ENCODE measurements at places on chromosomes 11 and 22.

DNA sequence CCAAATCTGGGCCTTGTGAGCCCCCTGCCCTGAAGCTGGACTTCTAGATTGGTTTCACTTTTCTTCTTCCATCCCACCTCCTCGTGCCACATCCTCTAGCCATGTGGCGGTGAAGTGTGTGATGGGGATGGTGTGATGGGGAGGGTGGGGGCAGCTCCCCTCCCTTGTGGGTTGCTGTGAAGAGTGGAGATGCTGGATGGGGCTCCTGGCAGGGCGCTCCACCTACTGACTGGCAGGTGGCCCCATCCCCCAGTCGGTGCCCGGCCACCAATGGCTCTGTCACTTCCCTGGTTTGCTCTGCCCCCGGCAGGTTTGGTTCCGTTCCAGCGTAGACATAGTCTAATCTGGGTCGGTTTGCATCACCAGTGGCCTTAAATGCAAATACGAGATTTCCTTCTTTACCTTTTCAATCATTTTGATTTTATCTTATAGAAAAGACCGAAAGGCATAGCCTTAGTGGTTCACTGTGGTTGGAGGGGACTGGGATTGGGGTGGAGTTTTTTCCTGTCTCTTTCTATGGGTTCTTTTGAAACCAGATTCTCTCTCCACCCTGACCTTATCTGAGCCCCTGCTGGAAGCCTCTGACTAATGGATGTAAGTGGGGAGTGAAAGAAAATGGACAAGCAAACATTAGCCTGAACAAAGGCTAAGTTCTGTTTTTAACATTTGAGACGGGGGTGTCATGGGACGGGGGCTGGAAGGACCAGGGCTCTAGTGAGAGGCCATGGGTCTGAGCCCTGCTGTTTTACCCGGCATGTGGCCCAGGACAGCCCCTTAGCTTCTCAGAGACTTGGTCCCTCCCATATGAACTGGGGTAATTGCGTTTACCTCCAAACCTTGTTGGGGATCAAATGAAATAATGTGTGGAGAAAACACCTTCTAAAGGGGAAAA lies 149.3 kb downstream of the CACNA1I start:
- H3K36me3 ChIP-seq: no peaks in the 10 kb centered on the region
- no peak overlapping the region for H3K4me3 ChIP-seq
- peaks cover 59% of the 10 kb centered on the region for H3K27me3 ChIP-seq
- no peak overlapping the region for H3K27ac ChIP-seq
- no peak for DNase-seq
- H3K4me1 ChIP-seq: peaks cover 2% of the 10 kb centered on the region

DNA sequence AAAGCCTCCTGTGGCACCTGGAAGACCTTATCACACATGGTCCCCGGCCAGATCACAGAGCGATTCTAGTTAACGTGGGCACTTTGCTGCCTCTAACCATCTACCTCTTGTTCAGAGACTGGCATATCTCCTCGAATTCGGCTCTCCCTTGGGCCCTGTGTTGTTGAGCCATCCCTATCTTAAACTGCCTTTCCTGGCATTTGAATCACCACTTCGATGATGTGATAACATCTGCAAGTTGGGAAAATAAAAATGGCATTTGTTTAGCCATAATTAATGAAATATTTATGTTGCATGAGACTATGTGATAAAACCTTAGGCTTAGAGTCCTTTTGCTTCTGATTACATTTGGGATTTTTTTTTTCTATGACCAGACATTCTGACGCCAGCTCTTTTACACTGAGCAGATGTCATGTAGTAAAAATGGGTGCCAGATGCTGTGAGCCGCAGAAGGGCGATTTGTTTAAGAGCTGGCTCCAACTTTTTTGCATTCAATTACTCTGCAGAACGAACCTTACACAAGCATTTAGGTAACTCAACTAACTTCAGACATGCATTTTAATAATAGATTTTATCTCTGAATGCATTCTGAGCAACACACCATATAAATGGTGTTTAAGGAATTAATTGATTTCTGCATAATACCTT lies 58.5 kb upstream of the PARVA start:
- peaks cover under 1% of the 10 kb centered on the region for H3K36me3 ChIP-seq
- DNase-seq: peak; percentile 78
- no peaks in the 10 kb centered on the region for H3K27me3 ChIP-seq
- no peak overlapping the region for H3K27ac ChIP-seq
- no peak overlapping the region for H3K4me3 ChIP-seq
- H3K4me1 ChIP-seq: no peaks in the 10 kb centered on the region

- no peak overlapping the region for H3K4me3 ChIP-seq
- no peak overlapping the region for H3K27ac ChIP-seq
- no peak for DNase-seq
- no peaks in the 10 kb centered on the region for H3K36me3 ChIP-seq
These were observed 125.5 kb downstream of the SIK3 start for GRCh38 chr11:116972691-116973090.

GRCh38 chr22:27993774-27994350 lies 74.8 kb upstream of the PITPNB start:
- peaks cover 68% of the 10 kb centered on the region for H3K36me3 ChIP-seq
- DNase-seq: no peak
- no peaks in the 10 kb centered on the region for H3K27me3 ChIP-seq
- no peak overlapping the region for H3K4me3 ChIP-seq
- H3K4me1 ChIP-seq: peaks cover 27% of the 10 kb centered on the region
- H3K27ac ChIP-seq: no peak overlapping the region

DNA sequence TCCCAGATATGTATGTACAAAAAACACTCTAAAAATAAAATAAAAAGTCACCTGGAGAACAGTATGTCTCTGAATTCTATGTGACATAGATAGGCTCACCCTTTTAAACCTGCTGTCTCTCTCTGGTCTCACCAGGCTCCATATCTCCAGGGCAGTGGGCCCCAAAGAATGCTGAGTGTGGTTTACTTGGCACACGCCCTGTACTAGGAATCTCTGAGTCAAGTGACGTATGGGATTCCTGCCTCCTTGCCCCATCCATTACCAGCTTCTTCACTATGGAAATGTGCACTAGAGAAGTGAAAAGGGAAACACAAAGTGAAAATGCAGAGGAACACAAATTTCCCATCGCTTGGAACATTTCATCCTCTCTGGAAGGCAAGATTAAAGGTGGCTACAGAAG lies 722.2 kb upstream of the TENM4 start:
- H3K4me1 ChIP-seq: peaks cover 2% of the 10 kb centered on the region
- DNase-seq: peak; percentile 72
- no peak overlapping the region for H3K27ac ChIP-seq
- no peak overlapping the region for H3K4me3 ChIP-seq
- H3K27me3 ChIP-seq: no peaks in the 10 kb centered on the region

DNA sequence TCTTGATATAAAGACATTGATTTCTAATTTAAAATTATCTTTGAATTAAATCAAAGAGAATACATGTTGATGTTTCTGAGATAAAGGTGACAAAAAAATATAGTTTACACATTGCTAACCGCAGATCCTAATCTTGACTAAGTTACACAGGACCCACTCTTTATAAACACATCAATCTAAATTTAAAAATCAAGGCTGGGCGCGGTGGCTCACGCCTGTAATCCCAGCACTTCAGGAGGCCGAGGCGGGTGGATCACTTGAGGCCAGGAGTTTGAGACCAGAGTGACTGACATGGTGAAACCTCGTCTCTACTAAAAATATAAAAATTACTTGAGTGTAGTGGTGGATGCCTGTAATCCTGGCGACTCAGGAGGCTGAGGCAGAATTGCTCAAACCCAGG lies 1.9 kb downstream of the ARFGAP3 start:
- H3K27ac ChIP-seq: no peak overlapping the region
- peak; percentile 28 for DNase-seq
- H3K27me3 ChIP-seq: no peaks in the 10 kb centered on the region

DNA sequence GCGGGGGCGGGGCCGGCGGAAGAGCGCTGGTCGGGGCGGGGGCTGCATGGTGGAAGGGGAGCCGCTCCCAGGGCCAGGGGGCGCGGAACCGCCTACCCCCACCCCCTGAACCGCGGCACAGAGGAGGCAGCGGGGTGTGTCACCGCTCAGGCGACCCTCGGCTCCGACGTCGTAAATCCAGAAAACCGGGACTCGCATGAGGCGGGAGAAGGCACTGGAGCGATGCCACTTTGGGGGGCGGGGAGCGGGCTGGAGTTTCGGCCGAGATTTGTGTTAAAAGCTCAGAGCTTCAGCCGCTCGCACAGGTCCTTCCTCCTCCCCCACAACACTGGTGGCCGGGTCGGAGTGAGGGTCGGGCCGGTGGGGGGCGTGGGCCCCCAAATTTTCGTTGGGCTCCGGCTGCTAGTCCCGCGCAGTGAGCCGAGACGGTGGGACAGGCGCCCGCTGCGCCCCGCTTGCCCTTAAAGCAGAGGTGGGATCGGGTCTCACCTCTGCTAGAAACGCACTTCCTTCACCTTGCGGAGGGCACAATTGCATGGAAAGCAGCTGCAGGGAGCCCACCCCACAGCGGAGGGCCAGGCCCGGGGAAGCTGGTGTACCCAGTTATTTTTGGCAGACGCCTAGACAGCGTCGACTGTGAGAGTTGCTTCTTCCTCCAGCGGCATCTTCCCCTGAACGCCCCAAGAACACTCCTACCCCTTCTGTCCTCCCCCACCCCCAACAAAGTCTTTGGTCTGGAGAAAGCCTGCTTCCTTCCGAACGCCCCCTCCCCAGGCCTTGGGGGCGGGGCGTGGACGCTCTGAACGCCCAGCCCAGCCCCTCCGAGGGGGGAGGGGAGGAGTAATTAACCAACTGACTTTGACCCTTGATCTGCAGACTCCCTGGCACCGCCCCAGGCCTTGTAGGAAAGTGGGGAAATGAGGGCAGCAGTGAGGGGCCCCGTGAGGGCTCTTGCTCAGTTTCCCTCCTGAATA lies 1.1 kb downstream of the OVOL1 start:
- H3K36me3 ChIP-seq: no peaks in the 10 kb centered on the region
- peaks cover 17% of the 10 kb centered on the region for H3K4me1 ChIP-seq
- no peak overlapping the region for H3K27ac ChIP-seq
- no peak overlapping the region for H3K4me3 ChIP-seq

GRCh38 chr11:61949169-61950034 lies 749 bp upstream of the BEST1 start:
- H3K36me3 ChIP-seq: no peaks in the 10 kb centered on the region
- peaks cover 6% of the 10 kb centered on the region for H3K4me1 ChIP-seq
- H3K4me3 ChIP-seq: no peak overlapping the region
- H3K27ac ChIP-seq: no peak overlapping the region

GRCh38 chr11:75167617-75168016 lies 16.7 kb downstream of the SLCO2B1 start:
- peaks cover 72% of the 10 kb centered on the region for H3K27me3 ChIP-seq
- no peak for DNase-seq
- no peak overlapping the region for H3K4me3 ChIP-seq
- H3K4me1 ChIP-seq: no peaks in the 10 kb centered on the region

DNA sequence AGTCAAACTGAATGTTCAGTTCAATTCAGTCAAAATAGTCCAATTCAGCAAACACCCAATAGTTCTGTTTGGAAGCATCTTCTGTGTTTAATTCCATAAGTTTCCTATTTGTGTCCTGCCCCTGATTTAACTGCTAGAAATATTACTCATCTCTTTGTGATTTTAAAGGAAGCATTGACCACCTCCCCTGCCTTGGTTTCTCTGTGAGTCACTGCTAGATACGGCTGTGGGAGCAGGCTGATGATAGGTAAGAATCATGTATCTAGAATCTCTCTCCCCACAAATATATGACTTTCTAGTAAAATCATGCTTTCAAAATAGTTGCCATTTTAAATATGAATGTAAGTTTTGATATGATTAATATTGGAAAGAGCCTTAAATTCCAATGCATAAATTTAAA lies 888.5 kb downstream of the NTM start:
- H3K36me3 ChIP-seq: peaks cover 23% of the 10 kb centered on the region
- peaks cover 10% of the 10 kb centered on the region for H3K4me1 ChIP-seq
- H3K27ac ChIP-seq: no peak overlapping the region

DNA sequence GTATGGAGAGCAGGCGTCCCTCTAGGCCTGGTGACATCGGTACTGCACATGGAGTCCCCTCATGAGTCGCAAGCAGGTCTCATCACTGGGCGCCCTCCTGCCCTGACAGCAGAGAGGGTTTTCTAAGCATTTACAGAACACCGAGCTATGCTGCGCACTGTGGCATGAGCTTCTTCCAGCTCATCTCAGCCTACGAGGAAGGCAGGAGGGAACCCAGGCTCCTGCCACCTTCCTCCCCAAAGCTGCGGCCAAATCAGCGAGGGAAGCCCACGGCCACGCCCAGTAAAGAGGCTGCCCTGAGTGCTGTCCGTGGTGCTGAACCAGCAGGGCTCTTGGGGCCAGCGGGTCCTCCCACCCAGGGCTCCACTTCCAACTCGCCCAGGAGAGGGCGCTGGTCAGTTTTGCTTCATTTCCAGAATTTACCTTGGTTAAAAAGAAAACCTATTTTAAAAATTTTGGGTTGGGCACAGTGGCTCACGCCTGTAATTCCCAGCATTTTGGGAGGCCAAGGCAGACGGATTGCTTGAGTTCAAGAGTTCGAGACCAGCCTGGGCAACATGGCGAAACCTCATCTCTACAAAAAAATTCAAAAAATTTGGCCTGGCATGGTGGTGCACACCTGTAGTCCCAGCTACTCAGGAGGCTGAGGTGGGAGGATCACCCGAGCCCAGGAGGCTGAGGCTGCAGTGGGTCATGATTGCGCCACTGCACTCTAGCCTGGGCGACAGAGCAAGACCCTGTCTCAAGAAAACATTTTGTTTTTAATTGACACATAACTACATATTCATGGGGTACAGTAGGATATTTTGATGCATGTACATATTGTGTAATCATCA lies 34.2 kb downstream of the PHF21B start:
- H3K27ac ChIP-seq: no peak overlapping the region
- no peaks in the 10 kb centered on the region for H3K36me3 ChIP-seq
- DNase-seq: peak; percentile 70
- H3K4me3 ChIP-seq: no peak overlapping the region
- no peaks in the 10 kb centered on the region for H3K4me1 ChIP-seq

DNA sequence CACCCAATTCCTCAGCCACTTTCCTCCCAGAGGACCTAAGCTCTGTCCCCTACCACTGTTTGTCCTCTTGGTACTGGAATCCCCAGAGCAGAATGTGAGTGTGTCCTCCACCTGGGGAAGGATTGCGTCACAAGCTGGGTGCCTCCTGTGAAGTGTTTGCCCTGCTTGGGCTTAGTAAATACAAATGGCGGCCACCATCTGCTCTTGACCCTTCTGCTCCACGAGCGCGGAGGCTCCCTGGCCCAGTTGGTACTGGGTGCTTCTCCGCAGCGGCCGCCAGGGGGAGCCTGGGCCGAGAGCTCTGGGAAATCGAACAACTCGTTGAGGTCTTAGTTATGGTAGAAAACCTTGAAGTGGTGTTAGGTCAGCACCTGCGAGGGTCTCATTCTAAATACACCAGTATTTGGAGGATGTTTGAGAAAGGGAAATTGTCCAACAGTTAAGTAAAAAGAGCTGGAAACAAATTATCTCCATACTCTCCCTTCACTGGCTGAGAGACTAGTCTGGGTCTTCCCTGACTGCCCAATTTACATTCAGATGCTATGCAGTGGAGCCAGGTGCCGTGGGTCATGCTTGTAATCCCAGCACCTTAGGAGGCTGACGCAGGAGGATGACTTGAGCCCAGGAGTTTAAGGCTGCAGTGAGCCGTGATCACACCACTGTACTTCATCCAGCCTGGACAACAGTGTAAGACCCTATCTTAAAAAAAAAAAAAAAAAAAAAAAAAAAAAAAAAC lies 74.6 kb upstream of the TEAD1 start:
- peaks cover 6% of the 10 kb centered on the region for H3K4me1 ChIP-seq
- H3K27me3 ChIP-seq: no peaks in the 10 kb centered on the region
- H3K4me3 ChIP-seq: no peak overlapping the region
- DNase-seq: peak; percentile 12
- H3K27ac ChIP-seq: no peak overlapping the region

- H3K4me3 ChIP-seq: no peak overlapping the region
- no peak overlapping the region for H3K27ac ChIP-seq
- H3K27me3 ChIP-seq: peaks cover 91% of the 10 kb centered on the region
These were observed 24.8 kb downstream of the TMPRSS5 start for GRCh38 chr11:113681282-113681681.

- DNase-seq: peak; percentile 86
- no peaks in the 10 kb centered on the region for H3K36me3 ChIP-seq
- no peak overlapping the region for H3K4me3 ChIP-seq
- no peaks in the 10 kb centered on the region for H3K27me3 ChIP-seq
These were observed 2.0 kb upstream of the FJX1 start for GRCh38 chr11:35615921-35616900.

All from mesenchymal stem cell (in vitro differentiated cells and primary cell).